ENCODE measurements at places on chromosomes 12 and 14. TPM values are rescaled to one million over a fixed set of nuclear protein-coding genes. Genes with fewer than 3 reads are reported as not detected.

The TMCC3 gene
- 11.4 TPM for total RNA-seq

The P2RX7 gene
- under 0.01 TPM for total RNA-seq

The KRT85 gene
- not detected for total RNA-seq

The CMKLR1 gene
- not detected for total RNA-seq

The NPAS3 gene
- total RNA-seq, result not detected

All from nasal cavity respiratory epithelium epithelial cell of viscerocranial mucosa (primary cell).